ENCODE measurements at places on chromosomes 6 and 20. TPM values are rescaled to one million over a fixed set of nuclear protein-coding genes. Genes with fewer than 3 reads are reported as not detected.
A peak's percentile ranks its signal among the peaks of the same experiment; 100 is the strongest.

Gene TTI1
- 41.6 TPM for total RNA-seq

Gene ABCC10
- total RNA-seq = 35.8 TPM

Gene ZNF165
- 1.9 TPM for total RNA-seq

Gene BPIFA1
- not detected for total RNA-seq

Gene ANKRD66
- total RNA-seq = not detected

Gene IRF4
- 700 TPM for total RNA-seq

Gene HUS1B
- 1.1 TPM for total RNA-seq

DNA sequence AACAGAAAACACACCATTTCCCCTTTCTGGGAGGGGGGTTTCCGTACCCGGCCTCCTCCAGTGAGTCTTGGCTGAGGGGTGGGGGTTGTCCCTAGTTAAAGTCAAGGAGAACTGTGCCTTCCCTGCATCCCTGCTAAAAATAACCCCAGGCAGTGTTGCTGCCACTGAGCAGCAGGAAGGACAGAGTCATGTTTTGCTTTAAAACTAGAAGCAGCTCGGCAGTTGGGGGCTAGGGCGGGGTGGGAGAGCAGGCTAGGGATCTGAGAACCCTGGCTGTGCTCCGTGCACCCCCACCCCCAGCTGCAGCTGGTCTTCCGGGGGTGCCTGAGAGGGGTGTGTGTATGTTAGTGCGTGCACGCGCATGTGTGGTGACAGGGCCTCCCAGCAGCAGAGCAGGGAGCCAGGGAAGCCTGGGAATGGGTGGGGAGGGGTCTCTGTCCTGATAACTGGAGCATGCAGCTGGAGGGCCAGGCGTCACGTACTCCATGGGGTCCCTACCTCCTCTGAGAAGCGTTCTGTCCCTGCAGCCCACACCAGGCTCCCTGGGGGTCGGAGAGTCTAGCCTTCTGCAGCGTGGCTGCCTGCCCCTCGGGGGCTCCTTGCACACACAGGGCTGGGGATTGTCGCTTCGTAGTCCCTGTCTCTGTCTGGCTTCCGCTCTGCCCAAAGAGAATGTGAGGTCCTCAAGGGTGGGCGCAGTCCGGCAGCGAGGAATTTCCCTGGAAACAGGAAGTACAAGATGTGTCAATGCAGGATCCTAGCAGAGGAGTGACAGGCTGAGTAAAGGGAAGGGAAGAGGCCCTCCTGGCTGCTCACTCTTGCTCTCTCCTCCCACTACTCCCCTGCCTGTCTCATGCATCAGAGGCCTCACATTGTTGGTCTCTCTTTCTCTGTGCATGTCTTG lies 16.8 kb upstream of the ARMC12 start:
- peaks cover 56% of the 10 kb centered on the region for H3K4me1 ChIP-seq
- no peaks in the 10 kb centered on the region for H3K36me3 ChIP-seq
- peak; percentile 33 for DNase-seq
- peak overlapping the region; percentile 19 for H3K4me3 ChIP-seq
- peak overlapping the region; percentile 30 for H3K27ac ChIP-seq

GRCh38 chr20:25867776-25868649 lies 171.4 kb upstream of the ZNF337 start:
- H3K36me3 ChIP-seq = no peaks in the 10 kb centered on the region
- H3K4me3 ChIP-seq = peak overlapping the region; percentile 38
- peaks cover 8% of the 10 kb centered on the region for H3K4me1 ChIP-seq
- H3K27me3 ChIP-seq = no peaks in the 10 kb centered on the region

DNA sequence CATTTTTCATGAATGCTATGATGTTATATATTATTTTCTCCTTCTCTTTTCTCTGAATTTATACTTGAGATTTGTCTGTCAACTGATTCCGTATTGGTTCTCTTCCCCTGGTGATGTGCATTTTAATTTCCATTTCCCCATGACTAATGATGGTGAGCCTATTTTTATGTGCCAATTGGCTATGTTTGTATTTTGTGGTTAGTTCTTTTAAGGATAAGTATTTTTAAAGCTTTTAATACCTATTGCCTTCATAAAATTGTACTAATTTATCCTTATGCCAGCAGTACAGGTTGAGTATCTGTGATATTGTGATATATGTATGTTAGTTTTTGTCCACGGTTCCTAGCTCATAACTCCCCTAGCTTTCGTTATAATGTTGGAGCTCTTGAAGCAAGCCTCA lies 2.8 kb downstream of the POLH start:
- no peak overlapping the region for H3K4me3 ChIP-seq
- DNase-seq = no peak
- peaks cover 23% of the 10 kb centered on the region for H3K4me1 ChIP-seq

- H3K4me3 ChIP-seq = no peak overlapping the region
- H3K27ac ChIP-seq = no peak overlapping the region
- no peaks in the 10 kb centered on the region for H3K36me3 ChIP-seq
- no peaks in the 10 kb centered on the region for H3K4me1 ChIP-seq
- DNase-seq = no peak
- no peaks in the 10 kb centered on the region for H3K27me3 ChIP-seq
Observed at GRCh38 chr6:92706976-92707375, 712.4 kb downstream of the EPHA7 start.

DNA sequence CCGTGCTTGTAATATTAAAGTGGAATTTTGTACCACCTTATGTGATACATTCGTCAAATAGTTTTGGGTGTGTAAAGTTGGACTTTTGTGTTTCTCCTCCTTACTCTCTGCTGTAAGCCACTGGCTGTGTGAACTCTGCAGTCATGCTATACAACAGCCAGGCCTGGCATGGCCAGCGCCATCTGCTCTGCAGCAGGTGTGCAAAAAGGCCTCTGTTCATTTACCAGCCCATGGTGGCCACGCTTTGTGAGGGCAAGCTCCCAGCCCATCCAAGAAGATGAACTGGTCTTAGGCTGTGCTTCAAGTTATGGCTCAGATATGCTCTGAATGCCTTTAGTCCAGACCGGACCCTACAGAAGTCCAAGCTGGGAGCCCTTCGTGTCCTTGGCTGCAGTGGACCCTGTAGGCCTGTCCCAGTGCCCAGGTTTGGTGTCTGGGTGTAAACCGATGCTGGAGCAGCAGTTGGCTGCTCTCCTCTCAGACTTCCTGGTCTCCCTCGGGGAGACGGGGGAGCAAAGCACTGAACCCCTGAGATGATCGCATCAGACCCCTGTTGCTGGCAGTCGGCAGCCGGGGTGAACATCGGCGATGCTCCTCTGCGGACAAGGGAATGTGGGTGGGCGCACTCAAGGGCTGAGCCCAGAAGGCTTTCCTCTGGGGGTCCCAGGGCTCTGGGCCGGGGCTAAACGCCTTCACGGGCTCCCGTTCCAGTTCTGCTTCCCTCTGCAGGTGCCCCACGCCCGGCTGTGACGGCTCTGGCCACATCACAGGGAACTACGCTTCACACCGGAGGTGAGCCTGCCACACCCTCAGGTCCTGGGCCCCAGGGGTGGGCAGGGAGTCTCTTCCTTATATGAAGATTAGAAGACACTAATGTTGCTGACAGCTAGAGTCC lies 28.6 kb upstream of the PCMTD2 start:
- no peaks in the 10 kb centered on the region for H3K36me3 ChIP-seq
- H3K4me1 ChIP-seq = peaks cover 22% of the 10 kb centered on the region
- no peak for DNase-seq
- H3K27me3 ChIP-seq = no peaks in the 10 kb centered on the region

GRCh38 chr20:33014336-33015113 lies 7.0 kb downstream of the BPIFB2 start:
- H3K36me3 ChIP-seq = no peaks in the 10 kb centered on the region
- H3K4me1 ChIP-seq = no peaks in the 10 kb centered on the region
- H3K27me3 ChIP-seq = no peaks in the 10 kb centered on the region

- no peaks in the 10 kb centered on the region for H3K27me3 ChIP-seq
- H3K4me3 ChIP-seq = no peak overlapping the region
- peaks cover 51% of the 10 kb centered on the region for H3K4me1 ChIP-seq
Observed at GRCh38 chr6:90083891-90084290, 189.6 kb downstream of the GJA10 start.

DNA sequence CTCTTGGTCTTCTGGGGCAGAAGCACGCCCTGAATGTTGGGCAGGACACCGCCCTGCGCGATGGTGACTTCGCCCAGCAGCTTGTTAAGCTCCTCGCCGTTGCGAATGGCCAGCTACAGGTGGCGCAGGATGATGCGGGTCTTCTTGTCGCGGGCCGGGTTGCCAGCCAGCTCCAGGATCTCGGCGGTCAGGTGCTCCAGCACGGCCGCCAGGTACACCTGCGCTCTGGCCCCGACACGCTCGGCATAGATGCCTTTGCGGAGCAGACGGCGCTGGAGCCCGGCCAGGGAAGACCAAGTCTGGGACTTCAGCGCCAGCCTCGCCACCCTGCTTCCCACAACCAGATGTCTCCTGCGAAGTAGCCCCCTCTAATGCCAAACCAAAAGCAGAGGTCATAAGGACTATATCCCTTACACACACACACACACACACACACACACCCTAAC lies 8.0 kb upstream of the SLC17A3 start:
- H3K36me3 ChIP-seq = no peaks in the 10 kb centered on the region
- H3K27me3 ChIP-seq = no peaks in the 10 kb centered on the region
- peak; percentile 20 for DNase-seq
- H3K4me3 ChIP-seq = no peak overlapping the region

DNA sequence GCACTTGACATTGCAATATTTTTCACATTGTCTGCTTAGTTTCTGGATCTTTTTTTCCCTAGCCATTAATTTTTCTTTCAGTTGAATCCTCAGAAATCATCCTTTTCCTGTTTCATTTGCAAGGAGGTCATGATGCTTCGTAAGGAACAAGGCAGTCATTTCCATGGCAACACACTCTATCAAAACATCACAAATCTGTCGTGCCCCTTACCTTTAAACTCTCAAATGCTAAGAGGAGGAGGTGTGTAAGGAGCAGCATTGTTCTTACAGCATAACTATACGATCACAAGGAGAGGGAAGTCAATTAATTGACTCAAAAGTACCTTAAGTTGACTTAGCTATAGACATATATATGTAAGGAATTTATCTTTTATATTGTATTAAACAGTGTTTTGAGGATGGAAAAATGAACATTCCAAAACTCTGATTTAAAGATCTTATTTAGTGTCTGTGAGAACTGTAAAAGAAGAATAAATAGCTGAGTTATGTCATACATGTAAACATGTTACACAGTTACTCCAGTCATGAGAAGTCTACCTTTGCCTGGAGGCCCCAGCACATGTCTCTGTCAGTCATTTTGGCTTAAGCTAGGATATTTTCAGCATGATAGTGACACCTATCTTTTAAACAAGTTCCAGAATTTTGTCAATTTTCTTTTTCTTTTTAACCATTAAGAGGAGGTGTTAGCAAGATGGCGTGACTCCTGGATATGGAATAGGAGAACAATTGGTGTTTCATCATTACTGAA lies 41.6 kb downstream of the CDKAL1 start:
- no peak overlapping the region for H3K27ac ChIP-seq
- H3K4me1 ChIP-seq = no peaks in the 10 kb centered on the region
- peaks cover 6% of the 10 kb centered on the region for H3K36me3 ChIP-seq
- H3K4me3 ChIP-seq = no peak overlapping the region
- no peaks in the 10 kb centered on the region for H3K27me3 ChIP-seq

GRCh38 chr6:134453792-134454510 lies 136.0 kb upstream of the SGK1 start:
- no peaks in the 10 kb centered on the region for H3K27me3 ChIP-seq
- DNase-seq = no peak
- H3K4me1 ChIP-seq = no peaks in the 10 kb centered on the region

Data from CD8-positive, alpha-beta memory T cell (primary cell).